ENCODE measurements at places on chromosomes 4 and X.

DNA sequence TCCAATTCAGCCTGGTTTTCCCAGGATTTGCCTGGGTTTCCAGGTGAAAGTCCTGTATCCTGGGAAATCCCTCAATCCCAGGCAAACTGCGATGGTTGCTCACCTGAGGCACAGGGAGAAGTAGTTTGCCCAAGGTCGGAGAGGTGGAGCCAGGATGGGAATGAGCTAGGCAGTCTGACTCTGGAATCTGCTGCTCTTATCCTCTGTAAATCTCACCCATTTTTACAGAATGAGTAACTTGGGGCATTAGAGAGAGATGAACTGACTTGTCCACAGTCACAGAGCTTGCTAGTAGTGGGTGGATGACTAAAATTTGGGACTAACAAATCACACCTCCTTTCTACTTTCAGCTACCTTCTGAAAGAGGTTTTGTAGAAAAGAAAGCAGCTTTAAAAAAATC lies 9.8 kb upstream of the ARX start:
- no peak for DNase-seq

DNA sequence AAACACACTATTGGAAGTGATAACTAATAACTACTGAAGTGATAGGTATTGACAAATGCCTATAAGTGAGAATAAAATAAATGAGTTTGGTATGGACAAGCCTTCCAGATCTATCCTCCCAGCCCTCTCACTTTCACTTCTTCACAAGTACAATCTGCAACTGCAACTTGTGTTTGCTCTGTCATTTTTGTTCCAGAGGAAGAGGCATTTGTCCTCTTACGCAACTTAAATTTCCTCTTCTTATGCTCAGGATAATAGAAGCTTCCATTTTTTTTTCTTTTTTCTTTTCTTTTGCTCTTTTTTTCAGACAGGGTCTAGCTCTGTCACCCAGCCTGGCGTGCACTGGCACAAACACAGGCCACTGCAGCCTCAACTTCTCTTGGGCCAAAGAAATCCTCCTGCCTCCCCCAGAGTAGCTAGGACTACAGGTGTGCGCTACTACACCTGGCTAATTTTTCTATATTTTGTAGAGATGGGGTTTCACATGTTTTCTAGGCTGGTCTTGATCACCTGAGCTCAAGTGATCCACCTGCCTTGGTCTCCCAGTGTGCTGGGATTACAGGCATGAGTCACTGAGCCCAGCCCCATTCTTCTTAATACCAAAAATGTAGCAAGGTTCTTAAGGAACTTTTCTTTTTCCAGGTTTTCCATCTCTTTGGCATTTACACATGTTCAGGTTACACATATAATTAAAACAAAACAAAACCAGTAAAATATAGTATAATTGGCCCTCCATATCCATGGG lies 73.1 kb downstream of the PDGFC start:
- DNase-seq, result no peak

GRCh38 chr4:38873290-38873944 lies 5.8 kb downstream of the FAM114A1 start:
- no peak for DNase-seq

GRCh38 chr4:153471698-153472093 lies 5.5 kb downstream of the TMEM131L start:
- no peak for DNase-seq

DNA sequence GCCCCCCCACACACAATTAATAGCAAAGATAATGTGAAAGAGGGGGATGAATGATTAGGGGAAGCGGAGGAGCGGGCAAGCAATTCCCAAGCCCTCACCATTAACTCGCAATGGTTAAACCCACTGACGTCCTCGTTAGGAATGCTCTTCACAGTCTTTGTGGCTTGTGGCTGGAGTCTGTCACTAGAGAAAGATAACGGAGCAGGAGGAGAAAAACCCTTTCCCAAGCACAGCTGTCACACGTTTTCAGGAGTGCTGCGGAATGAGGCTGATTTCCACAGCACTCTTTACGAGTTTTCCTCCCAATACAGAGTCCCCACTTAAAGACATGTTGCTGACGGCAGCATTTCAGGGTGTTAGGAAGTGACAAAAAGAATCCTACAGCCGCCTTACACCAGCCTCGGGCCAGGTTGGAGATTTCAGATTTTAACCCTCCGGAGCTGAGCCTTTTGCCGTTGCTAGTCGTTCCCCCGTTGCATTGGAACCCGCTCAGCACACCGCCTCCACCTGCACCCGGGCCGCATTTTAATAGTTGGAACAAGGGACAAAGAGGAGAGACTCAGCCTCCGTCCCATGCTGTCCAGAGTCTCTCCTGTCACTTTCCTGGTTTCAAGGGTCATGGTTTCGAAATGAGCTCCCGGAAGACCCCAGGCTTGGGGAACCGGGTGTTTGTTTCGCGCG lies 92.2 kb downstream of the GEMIN8 start:
- peak; percentile 8 for DNase-seq

GRCh38 chr4:37977471-37978247 lies 17.5 kb downstream of the PTTG2 start:
- DNase-seq, result peak; percentile 88

GRCh38 chr4:8261851-8262535 lies 7.6 kb upstream of the HTRA3 start:
- DNase-seq, result no peak

All from GM03348 (cell line).